ENCODE measurements at places on chromosomes 12 and 14.

DNA sequence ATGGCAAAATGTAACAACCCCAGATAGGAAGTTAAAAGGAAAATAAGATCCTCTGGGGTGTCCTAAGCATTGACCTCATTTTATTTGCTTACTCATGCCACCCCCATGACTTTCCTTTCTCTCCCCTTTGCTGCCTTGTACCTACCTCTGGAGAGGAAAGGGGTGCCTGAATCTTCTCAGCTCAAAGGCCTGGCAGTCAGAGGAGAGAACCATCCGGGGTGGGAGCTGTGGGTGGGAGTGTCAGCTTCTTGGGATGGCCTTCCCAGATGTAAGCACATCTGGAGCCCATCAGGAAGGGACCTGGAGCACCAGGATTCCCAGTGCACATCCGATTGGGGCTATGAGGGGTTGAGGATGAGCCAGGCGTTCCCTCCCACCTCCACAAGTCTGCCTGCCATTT, 5.2 kb upstream of the ITGA5 start:
- H3K36me3 ChIP-seq: no peaks in the 10 kb centered on the region
- DNase-seq: no peak
- H3K27me3 ChIP-seq: peaks cover 12% of the 10 kb centered on the region
- H3K4me3 ChIP-seq: no peak overlapping the region

GRCh38 chr12:32589165-32589865, 89.8 kb upstream of the DNM1L start:
- H3K36me3 ChIP-seq: no peaks in the 10 kb centered on the region
- peak overlapping the region; percentile 76 for H3K27ac ChIP-seq
- H3K4me3 ChIP-seq: no peak overlapping the region
- DNase-seq: no peak

DNA sequence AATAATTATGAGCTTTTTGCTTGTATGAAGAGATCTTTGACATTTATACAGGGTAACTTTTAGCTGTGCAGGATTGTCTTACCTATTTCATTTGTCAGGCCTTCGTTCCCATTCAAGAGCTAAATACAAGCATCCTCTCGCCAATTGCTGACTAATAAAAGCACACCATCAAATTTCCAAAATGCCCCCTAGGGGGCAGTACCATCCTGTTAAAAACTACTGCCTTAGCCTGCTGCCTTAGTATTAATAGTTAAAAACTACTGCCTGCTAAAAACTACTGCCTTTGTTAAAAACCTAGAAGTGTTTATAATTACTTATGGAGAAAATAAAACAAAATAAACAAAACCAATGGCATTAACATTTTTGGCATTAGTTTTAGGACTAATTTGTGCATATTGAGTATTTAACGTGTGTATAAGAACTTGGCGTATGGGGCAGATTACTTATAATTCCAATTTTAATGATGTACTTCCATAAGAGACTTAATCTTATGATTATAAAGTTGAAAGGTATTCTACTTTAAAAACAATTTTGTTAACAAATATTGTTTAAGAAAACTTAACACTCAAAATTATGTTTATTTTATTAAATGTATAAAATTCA, 3.0 kb upstream of the IFI27L2 start:
- peak; percentile 66 for DNase-seq
- no peak overlapping the region for H3K27ac ChIP-seq
- peaks cover 3% of the 10 kb centered on the region for H3K27me3 ChIP-seq
- H3K4me1 ChIP-seq: peaks cover 7% of the 10 kb centered on the region
- H3K4me3 ChIP-seq: no peak overlapping the region

DNA sequence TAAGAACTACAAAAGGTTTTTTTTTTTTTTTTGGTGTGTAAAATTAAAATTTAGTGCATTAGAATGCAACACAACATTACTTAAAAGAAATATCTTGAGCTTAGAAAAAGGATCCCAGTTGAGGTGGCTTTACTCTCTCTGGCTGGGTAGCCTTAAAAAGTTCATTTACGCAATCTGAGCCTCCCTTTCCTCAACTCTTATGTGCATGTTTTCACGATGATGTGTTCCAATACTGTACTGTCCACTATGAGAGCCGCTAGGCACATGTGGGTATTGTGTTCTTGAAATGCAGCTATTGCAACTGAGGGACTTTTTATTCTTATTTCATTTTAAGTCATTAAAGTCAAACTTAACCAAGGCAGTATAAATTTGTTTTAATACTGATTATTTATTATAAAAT, 460.9 kb upstream of the SYT1 start:
- no peak overlapping the region for H3K27ac ChIP-seq
- no peaks in the 10 kb centered on the region for H3K36me3 ChIP-seq
- H3K27me3 ChIP-seq: no peaks in the 10 kb centered on the region
- no peak for DNase-seq
- no peaks in the 10 kb centered on the region for H3K4me1 ChIP-seq

- H3K27ac ChIP-seq: no peak overlapping the region
- peaks cover 91% of the 10 kb centered on the region for H3K36me3 ChIP-seq
- no peak for DNase-seq
- H3K27me3 ChIP-seq: no peaks in the 10 kb centered on the region
Observed at GRCh38 chr14:91289464-91289863, 45.0 kb upstream of the GPR68 start.

- H3K4me1 ChIP-seq: no peaks in the 10 kb centered on the region
- H3K36me3 ChIP-seq: no peaks in the 10 kb centered on the region
- H3K4me3 ChIP-seq: no peak overlapping the region
- H3K27me3 ChIP-seq: no peaks in the 10 kb centered on the region
- H3K27ac ChIP-seq: no peak overlapping the region
Observed at GRCh38 chr12:64258576-64258975, 36.5 kb upstream of the KICS2 start.

- DNase-seq: no peak
- H3K4me3 ChIP-seq: no peak overlapping the region
- H3K27me3 ChIP-seq: no peaks in the 10 kb centered on the region
- no peak overlapping the region for H3K27ac ChIP-seq
- no peaks in the 10 kb centered on the region for H3K36me3 ChIP-seq
Observed at GRCh38 chr14:42112108-42112507, 505.4 kb downstream of the LRFN5 start.

- no peaks in the 10 kb centered on the region for H3K27me3 ChIP-seq
- H3K4me1 ChIP-seq: no peaks in the 10 kb centered on the region
- H3K4me3 ChIP-seq: no peak overlapping the region
- H3K27ac ChIP-seq: no peak overlapping the region
- DNase-seq: no peak
- peaks cover 99% of the 10 kb centered on the region for H3K36me3 ChIP-seq
Observed at GRCh38 chr12:49026101-49026500, 7.5 kb upstream of the PRKAG1 start.

GRCh38 chr12:9960590-9960989, 10.6 kb upstream of the CLEC12A start:
- H3K36me3 ChIP-seq: no peaks in the 10 kb centered on the region
- H3K27ac ChIP-seq: no peak overlapping the region
- H3K27me3 ChIP-seq: no peaks in the 10 kb centered on the region
- no peaks in the 10 kb centered on the region for H3K4me1 ChIP-seq
- no peak for DNase-seq

DNA sequence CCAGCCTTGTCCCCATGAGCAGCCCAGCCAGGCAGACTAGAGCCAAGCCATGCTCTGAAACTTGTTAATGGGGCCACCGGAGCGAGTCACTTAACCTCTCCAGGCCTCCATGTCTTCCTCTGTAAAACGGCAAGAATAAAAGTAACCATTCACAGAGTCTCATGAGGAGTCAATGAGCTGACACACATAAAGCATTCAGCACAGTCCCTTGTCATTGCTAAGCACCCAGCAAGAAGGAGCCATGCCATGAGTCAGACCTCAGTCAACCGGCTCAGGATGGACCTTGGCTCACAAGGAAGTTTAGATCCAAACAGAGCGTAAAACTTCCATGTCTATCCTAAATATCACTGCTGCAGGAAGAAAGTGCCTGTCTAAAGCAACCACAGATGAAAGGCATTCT, 10.6 kb downstream of the FICD start:
- H3K27me3 ChIP-seq: no peaks in the 10 kb centered on the region
- H3K27ac ChIP-seq: no peak overlapping the region
- no peaks in the 10 kb centered on the region for H3K4me1 ChIP-seq
- H3K4me3 ChIP-seq: no peak overlapping the region

GRCh38 chr14:49221316-49221715, 364.9 kb downstream of the RPS29 start:
- DNase-seq: no peak
- no peak overlapping the region for H3K27ac ChIP-seq
- H3K4me3 ChIP-seq: no peak overlapping the region
- no peaks in the 10 kb centered on the region for H3K36me3 ChIP-seq

- H3K4me3 ChIP-seq: no peak overlapping the region
- no peaks in the 10 kb centered on the region for H3K4me1 ChIP-seq
- H3K27me3 ChIP-seq: no peaks in the 10 kb centered on the region
- H3K36me3 ChIP-seq: no peaks in the 10 kb centered on the region
Observed at GRCh38 chr14:85447883-85448282, 82.1 kb upstream of the FLRT2 start.

DNA sequence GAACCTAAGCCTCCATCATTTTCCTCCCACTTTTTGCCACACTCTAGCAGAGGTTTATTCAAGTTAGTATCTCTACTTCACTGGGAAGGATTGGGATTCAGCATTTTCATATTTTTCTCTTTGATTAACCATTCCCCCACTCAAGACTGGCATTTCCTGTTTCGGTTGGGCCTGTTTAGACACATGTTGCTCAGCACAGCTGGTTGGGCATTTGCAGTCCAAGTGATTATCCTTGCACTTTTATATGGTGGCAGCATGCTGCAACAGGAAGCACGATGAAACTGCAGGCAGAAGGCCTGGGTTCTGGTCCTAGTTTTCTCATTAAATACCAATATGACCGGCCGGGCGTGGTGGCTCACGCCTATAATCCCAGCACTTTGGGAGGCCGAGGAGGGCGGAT, 182.9 kb upstream of the GRIN2B start:
- no peaks in the 10 kb centered on the region for H3K27me3 ChIP-seq
- no peak overlapping the region for H3K4me3 ChIP-seq
- H3K4me1 ChIP-seq: no peaks in the 10 kb centered on the region
- H3K36me3 ChIP-seq: no peaks in the 10 kb centered on the region

All from thymus (tissue), 14 donors.